ENCODE measurements at places on chromosomes 11 and 22.
A peak's percentile ranks its signal among the peaks of the same experiment; 100 is the strongest.

GRCh38 chr11:73140213-73141030, 1.7 kb downstream of the FCHSD2 start:
- DNase-seq, result no peak

DNA sequence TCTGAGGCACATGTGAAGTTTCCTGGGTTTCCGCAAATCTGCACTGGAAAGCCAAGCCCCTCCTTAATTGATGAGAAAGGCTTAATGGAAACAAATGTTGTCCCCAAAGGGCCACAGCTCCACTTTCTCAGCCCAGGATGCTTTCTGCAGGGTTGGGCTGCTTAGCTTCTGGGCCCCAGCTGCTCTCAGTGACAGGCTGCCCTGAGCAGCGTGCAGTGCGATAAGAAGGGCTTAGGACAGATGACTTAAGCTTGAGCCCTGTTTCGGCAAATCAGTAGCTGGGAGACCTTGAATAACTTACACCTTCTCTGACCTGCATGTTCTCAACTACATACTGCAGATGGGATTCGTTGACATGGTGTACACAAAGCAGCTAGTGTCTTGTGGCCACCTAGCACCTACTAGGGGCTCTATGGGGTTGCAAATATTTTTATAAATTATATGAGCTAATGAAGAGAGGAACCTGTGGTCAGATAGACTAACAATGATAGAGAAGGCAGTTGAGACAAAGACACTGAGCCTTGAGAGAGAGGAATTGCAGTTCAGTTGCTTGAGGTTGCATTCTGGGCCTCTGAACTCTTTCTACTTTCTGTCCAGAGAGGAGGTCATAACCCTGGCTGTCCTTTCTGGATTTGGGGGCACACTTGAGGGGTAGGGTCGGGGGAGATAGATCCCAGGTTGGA, 11.5 kb downstream of the STX3 start:
- no peak for DNase-seq

GRCh38 chr11:109249597-109249996, 172.4 kb upstream of the C11orf87 start:
- DNase-seq, result no peak

GRCh38 chr11:86145439-86146156, 76.7 kb upstream of the PICALM start:
- no peak for DNase-seq

- DNase-seq, result no peak
Observed at GRCh38 chr22:37425800-37426705, 1.2 kb downstream of the ELFN2 start.

GRCh38 chr11:119114351-119114750, 7.0 kb upstream of the HINFP start:
- DNase-seq, result no peak

DNA sequence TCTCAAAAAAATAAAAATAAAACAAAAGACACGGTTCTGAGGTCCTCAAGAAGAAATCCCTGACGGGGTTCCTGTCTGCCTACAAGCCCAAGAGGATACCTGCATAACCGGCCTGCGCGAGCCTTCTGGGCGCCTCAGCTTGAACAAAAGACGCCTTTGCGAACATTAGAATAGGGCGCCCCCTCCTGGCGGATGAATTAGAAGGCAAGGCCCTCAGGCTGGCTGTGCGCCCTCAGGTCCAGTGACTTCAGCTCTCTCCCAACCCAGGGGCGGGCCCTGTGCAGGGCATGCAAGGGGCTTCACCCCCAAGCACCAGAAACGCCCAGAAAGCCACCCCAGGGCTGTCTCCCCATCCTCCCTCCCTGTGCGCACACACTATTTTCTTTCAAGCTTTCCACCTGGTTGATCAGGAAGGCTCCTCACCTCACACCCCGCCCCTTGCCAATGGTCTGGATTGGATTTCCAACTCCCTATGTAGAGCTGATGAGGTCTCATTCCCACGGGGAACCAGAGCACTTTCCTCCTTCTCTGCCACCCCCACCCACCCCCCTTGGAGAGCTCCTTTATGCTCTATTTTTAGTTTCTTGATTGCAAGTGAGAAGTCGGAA, 273.3 kb downstream of the BUD13 start:
- peak; percentile 27 for DNase-seq

GRCh38 chr22:25142102-25142501, 57.6 kb upstream of the CRYBB3 start:
- no peak for DNase-seq

DNA sequence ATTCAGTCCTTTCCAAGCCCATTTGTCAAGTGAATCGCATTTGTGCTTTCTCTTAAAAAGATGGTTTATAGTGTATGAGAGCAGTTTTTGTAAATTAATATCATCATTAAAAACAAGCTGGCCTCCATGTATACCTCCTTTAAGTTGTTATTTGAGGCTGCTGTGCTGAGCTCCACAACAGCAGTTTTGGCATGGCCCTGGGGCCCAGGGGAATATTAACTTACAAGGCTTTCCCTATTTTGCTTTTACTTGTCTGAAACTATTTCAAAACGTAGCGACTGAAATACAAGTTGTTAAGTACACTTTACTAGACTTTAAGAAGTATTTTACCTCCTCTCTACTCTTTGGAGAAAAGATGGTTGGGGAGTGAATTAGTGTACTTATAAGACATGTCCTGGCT, 4.9 kb upstream of the BARX2 start:
- DNase-seq, result no peak

GRCh38 chr11:134125507-134125906, 56.6 kb downstream of the JAM3 start:
- no peak for DNase-seq

- no peak for DNase-seq
Observed at GRCh38 chr11:72280726-72281315, 36.8 kb upstream of the PHOX2A start.

GRCh38 chr11:45355706-45356041, 69.5 kb upstream of the SYT13 start:
- no peak for DNase-seq

GRCh38 chr11:111429066-111429506, 50.0 kb upstream of the POU2AF1 start:
- peak; percentile 63 for DNase-seq

DNA sequence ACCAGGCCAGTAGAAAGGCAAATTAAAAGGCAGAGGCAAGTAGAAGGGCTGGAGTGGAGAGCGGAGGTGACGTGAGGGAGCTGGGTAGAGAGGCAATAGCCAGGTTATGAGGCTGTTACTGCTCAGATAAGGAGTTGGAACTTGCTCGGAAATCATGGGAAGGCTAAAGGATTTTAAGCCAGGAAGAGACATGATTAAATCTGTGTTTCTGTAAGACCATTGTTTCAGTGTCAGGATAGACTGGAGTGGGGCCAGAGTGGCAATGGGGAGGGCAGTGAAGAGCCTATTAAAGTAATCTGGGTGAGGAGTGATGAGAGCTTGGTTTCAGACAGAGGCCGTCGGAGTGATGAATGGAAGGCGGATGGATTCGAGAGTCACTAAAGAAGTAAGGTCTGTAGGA, 39.0 kb downstream of the GRAMD1B start:
- DNase-seq, result no peak

GRCh38 chr11:130765951-130766649, 150.2 kb downstream of the SNX19 start:
- peak; percentile 30 for DNase-seq

- DNase-seq, result peak; percentile 53
Observed at GRCh38 chr11:105181100-105181499, 41.5 kb upstream of the CARD18 start.

DNA sequence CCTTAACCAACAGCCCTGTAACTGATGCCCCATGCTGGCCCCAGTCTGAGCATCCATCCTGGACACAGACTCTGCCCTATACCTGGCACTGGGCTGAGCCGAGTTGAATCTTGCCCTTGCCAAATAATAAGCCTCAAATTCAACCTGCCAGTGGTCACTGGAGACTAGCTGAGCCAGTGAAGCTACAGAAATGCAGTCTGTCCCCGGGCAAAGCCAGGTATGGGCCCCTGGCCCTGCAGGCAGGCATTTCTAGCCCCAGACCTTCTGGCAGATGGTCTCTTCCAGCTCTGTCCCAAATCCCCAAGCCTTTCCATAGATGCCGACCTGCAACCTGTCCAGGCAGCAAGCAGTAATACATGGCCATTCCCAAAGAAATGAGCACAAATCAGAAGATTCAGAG, 4.7 kb downstream of the CLPB start:
- no peak for DNase-seq

DNA sequence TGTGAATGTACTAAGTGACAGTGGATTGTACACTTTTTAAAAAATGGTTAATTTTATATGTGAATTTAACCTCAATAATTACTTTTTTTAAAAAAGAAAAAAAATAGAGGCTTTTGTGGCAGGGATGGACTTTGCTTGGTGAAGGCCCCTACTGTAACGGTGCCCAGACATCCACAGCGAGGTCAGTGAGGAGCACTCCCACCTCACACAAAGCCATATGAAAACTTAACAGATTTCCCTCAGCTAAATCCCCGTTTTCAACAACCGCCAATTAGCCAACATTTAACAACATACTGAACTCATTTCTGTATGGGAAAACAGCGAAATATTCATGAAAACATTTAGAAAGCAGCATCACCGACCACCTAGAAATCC, 642 bp upstream of the C11orf58 start:
- no peak for DNase-seq

- DNase-seq, result no peak
Observed at GRCh38 chr22:19122752-19123492, 710 bp upstream of the DGCR2 start.

DNA sequence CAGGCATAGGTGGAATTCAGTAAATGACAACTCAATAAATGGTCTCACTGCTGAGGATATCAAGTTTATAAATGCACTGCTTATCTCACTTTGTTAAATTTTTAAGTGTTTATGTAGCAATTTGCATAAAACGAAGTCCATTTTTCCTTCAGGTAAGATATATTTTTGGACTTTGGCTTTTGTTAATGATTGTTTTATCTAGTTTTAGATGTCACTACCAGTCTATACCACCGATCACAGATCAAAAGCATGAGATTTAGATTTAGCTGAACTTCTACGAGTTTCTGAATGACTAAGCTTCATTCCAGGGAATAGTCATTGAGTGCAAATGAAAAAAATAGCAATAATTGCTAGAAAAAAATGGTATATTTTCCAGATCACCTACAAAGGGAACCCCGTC, 12.8 kb upstream of the SLC5A12 start:
- no peak for DNase-seq

DNA sequence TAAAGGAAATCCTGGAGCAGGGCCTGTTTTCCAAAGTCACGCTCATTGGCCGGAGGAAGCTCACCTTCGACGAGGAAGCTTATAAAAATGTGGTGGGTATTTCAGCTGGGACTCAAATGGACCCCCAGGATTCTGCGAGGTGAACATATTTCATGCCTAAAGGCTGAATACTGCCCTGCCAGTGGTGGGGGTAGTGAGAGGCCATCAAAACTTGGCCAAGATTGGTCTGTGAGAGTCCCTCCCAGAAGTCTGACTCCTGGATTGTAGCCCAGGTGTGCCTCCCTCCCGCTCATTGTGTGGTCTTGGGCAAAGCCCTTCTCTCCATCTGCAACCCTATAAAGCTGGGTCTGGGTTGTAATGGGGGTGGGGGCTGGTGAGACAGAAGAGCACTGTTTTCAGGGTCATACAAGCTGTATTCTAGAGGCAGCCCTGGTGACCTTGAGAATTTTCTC, 853 bp downstream of the HTATIP2 start:
- no peak for DNase-seq

DNA sequence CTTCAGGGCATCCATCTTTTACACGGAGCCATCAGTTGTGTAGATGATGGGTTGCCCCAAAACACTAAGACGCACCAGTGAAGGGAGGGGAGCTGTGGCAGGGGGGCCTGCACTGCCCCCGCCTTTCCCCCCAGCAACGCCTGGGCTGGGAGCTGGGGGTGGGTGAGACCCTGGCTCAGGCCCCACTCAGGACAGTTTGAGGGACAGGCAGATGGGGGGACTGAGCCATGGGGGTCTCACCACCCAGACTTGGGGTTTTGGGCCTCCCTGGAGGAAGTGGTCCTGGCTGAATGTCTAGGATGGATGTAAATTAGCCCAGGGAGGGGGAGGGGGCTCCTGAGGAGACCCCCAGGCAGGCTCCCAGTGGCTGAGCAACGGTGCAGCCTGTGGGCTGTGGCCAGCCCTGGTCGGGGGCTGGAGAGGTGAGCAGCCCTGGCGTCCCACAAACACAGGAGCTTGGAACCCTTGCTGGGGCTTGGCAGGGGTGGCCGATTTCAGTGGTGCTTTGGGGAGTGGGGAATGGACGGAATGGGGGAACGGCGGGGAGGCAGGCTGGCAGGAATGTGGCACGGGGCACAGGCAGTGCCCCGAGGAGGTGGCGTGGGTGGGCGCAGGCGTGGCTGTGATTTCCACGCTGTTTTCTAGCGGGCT, 6.1 kb downstream of the PARVB start:
- DNase-seq, result no peak
